ENCODE measurements at places on chromosomes 4 and X.

DNA sequence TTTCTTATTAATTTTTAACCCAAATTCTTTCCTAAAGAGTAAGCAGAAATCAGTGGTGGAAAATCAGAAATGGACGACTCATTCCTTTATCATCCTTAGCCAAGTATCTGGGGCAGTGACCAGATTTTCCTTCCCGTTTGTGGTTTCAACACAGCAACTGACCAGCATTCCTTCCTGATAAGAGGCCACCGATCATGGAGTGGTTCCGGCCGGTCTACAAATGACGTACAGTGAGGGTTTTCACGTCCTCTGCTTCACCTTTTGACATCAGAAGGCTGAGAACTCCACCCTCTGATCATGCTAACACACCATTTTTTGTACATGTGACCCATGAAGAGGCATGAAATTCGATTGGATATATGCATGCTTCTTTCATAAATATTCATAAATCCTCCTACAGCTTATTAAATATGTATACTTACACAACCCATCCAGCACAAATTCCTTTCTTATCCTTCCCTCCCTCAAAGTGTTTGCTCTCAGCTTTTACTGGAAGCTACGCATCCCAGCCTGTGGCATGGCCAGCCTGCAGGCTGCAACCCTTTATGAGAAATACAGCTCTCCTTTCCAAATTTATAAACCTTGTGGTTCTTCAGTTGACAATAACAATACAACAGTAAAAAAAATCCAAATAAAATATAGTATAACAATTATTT is 173.0 kb upstream of the CASK start:
- H3K36me3 ChIP-seq: no peaks in the 10 kb centered on the region
- no peak for DNase-seq
- no peaks in the 10 kb centered on the region for H3K27me3 ChIP-seq
- H3K27ac ChIP-seq: no peak overlapping the region
- no peak overlapping the region for H3K4me3 ChIP-seq
- peaks cover 28% of the 10 kb centered on the region for H3K4me1 ChIP-seq

- no peaks in the 10 kb centered on the region for H3K36me3 ChIP-seq
- DNase-seq: no peak
- no peak overlapping the region for H3K4me3 ChIP-seq
- H3K4me1 ChIP-seq: no peaks in the 10 kb centered on the region
- H3K27me3 ChIP-seq: no peaks in the 10 kb centered on the region
These were observed 392.6 kb upstream of the INTU start for GRCh38 chr4:127239902-127240763.

GRCh38 chrX:45849261-45849862 is 648.7 kb upstream of the DIPK2B start:
- peaks cover 37% of the 10 kb centered on the region for H3K4me1 ChIP-seq
- peak; percentile 41 for DNase-seq
- peaks cover 32% of the 10 kb centered on the region for H3K36me3 ChIP-seq
- no peaks in the 10 kb centered on the region for H3K27me3 ChIP-seq
- H3K4me3 ChIP-seq: peak overlapping the region; percentile 62
- H3K27ac ChIP-seq: peak overlapping the region; percentile 75

GRCh38 chr4:140260227-140260626 is 106.2 kb upstream of the MAML3 start:
- H3K4me1 ChIP-seq: no peaks in the 10 kb centered on the region
- H3K27me3 ChIP-seq: peaks cover 10% of the 10 kb centered on the region
- H3K36me3 ChIP-seq: no peaks in the 10 kb centered on the region

DNA sequence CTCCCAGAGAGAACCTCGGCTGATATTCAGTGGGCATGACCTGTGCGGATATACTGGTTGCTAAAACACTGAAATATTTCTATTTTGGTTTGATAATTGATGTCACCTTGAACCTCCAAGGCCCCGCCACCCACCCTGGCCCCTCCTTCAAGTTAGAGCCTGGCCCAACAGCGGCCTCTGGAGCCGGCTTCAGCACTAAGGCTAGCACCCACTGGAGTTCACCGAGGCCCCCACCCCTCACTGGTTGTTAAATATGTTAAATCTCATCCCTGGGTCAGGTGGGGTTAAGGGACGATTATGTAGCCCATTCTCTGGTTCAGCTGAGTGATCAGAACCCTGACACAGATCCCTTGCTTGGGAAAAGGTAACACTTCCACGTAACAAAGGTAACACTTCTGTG is 24.3 kb downstream of the SEL1L3 start:
- no peak overlapping the region for H3K27ac ChIP-seq
- H3K36me3 ChIP-seq: no peaks in the 10 kb centered on the region
- H3K27me3 ChIP-seq: no peaks in the 10 kb centered on the region
- H3K4me3 ChIP-seq: no peak overlapping the region
- no peaks in the 10 kb centered on the region for H3K4me1 ChIP-seq

GRCh38 chr4:124932447-124932846 is 219.9 kb upstream of the ANKRD50 start:
- H3K27me3 ChIP-seq: no peaks in the 10 kb centered on the region
- H3K36me3 ChIP-seq: no peaks in the 10 kb centered on the region
- no peaks in the 10 kb centered on the region for H3K4me1 ChIP-seq
- H3K4me3 ChIP-seq: no peak overlapping the region
- H3K27ac ChIP-seq: no peak overlapping the region

GRCh38 chr4:5822619-5823018 is 70.3 kb downstream of the CRMP1 start:
- H3K36me3 ChIP-seq: no peaks in the 10 kb centered on the region
- no peak overlapping the region for H3K4me3 ChIP-seq
- no peak for DNase-seq
- H3K4me1 ChIP-seq: no peaks in the 10 kb centered on the region
- no peak overlapping the region for H3K27ac ChIP-seq

DNA sequence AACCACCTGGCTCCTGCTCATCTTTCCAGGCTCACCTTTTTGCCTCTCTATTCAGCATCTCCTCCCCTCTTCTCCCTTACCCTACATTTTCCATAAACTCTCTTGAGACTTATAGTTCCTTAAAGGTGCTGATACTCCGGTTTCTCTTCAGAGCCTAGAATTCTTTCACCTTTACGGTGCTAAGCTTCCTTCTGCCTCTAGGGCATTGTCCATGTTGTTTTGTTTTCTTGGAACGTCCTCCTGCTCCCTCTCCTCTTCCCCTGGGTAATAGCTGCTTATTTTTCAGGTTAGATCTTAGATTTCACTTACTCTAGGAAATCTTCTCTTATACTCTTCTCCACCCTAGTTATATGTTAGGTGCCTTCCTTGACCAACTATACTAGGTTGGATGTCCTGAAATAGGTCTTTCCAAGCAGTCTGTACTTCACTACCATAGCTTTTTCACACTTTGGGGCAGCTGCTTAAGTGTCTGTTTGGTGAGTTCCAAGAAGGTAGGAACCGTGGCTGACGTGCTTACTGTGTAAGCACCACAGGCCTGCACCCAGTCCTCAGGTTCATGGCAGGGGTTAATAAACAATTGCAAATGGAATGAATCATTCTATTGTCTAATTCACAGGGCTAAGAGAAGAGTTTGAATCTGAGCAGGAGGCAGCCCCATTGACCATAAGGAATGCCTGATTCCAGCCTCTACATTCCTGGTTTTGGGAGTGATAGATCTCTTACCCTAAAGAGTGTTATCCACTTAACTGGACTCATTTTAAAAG is 227.5 kb downstream of the MGST2 start:
- H3K4me3 ChIP-seq: no peak overlapping the region
- no peaks in the 10 kb centered on the region for H3K4me1 ChIP-seq
- no peaks in the 10 kb centered on the region for H3K27me3 ChIP-seq
- no peak for DNase-seq

GRCh38 chr4:27145597-27145996 is 285.0 kb downstream of the STIM2 start:
- H3K36me3 ChIP-seq: no peaks in the 10 kb centered on the region
- H3K4me1 ChIP-seq: no peaks in the 10 kb centered on the region
- no peak overlapping the region for H3K27ac ChIP-seq
- H3K27me3 ChIP-seq: no peaks in the 10 kb centered on the region
- DNase-seq: no peak
- H3K4me3 ChIP-seq: no peak overlapping the region

DNA sequence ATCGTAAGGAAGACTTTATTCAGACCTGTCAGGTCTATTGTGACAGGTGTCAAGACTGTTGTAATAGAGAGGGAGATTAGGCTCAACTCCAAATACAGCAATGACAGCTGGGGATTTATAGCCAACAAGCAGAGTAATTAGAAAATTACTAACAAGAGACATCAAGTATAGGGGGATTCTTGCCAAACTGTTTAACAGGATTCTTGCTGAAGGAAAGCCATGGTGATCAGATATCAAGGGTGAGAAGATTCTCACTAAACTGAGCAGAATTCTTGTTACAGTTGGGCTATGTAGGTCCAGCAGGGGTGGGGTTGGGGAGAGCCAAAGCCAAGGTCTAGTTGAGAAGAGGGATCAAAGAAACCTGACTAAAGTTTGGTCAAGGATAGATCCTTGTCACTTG is 461.0 kb upstream of the GALNT7 start:
- H3K27me3 ChIP-seq: no peaks in the 10 kb centered on the region
- no peak for DNase-seq
- no peak overlapping the region for H3K27ac ChIP-seq
- H3K4me3 ChIP-seq: no peak overlapping the region

- no peak overlapping the region for H3K4me3 ChIP-seq
- H3K36me3 ChIP-seq: no peaks in the 10 kb centered on the region
- no peak overlapping the region for H3K27ac ChIP-seq
- no peak for DNase-seq
- no peaks in the 10 kb centered on the region for H3K27me3 ChIP-seq
These were observed 2.2 kb downstream of the UGT2B7 start for GRCh38 chr4:69098470-69098869.

DNA sequence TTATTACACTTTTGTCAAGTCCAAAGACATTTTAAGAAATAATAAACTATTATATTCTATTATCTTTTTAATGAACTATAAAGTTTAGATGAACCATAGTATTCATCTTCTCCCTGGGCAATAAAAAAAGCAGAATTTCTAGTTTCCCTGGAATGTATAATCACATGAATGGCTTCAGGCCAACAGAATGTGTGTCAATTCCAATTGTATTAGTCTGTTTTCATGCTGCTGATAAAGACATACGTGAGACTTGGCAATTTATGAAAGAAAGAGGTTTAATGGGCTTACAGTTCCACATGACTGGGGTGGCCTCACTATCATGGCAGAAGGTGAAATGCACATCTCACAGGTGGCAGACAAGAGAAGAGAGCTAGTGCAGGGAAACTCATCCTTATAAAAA is 70.7 kb upstream of the ANXA10 start:
- no peak overlapping the region for H3K27ac ChIP-seq
- no peaks in the 10 kb centered on the region for H3K4me1 ChIP-seq
- no peaks in the 10 kb centered on the region for H3K27me3 ChIP-seq
- H3K4me3 ChIP-seq: no peak overlapping the region
- H3K36me3 ChIP-seq: no peaks in the 10 kb centered on the region

- no peak for DNase-seq
- no peaks in the 10 kb centered on the region for H3K27me3 ChIP-seq
- H3K27ac ChIP-seq: no peak overlapping the region
These were observed 99.9 kb upstream of the RAPGEF2 start for GRCh38 chr4:159002950-159003349.

- H3K27me3 ChIP-seq: no peaks in the 10 kb centered on the region
- H3K36me3 ChIP-seq: no peaks in the 10 kb centered on the region
- no peak overlapping the region for H3K27ac ChIP-seq
- no peak overlapping the region for H3K4me3 ChIP-seq
- no peak for DNase-seq
These were observed 175.4 kb upstream of the TENM3 start for GRCh38 chr4:182067828-182068227.

DNA sequence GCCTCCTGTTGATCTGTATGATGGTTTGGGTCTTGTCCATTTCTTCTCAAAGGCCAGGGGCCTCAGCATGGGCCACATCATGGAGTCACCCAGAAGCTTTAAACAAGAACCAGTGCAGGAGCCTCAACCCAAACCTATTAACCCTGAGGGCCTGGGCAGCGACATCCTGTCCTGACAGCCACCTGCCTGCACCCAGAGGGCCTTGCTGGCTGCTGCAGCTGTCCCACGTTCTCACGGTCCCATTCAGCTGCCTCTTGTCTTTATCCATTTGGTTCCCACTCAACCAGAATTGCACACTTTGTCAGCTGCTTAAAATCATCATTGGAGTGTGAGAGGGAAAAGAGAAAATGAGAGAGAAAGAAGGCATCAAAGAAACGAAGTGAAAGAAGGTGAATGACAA is 21.6 kb downstream of the C4orf50 start:
- no peak overlapping the region for H3K27ac ChIP-seq
- DNase-seq: no peak
- H3K4me3 ChIP-seq: no peak overlapping the region
- H3K4me1 ChIP-seq: no peaks in the 10 kb centered on the region
- no peaks in the 10 kb centered on the region for H3K27me3 ChIP-seq

GRCh38 chr4:16457944-16458343 is 231.7 kb upstream of the TAPT1 start:
- no peaks in the 10 kb centered on the region for H3K36me3 ChIP-seq
- DNase-seq: no peak
- H3K27me3 ChIP-seq: peaks cover 5% of the 10 kb centered on the region
- no peaks in the 10 kb centered on the region for H3K4me1 ChIP-seq

- peaks cover 40% of the 10 kb centered on the region for H3K36me3 ChIP-seq
- H3K4me3 ChIP-seq: no peak overlapping the region
- no peak for DNase-seq
- H3K4me1 ChIP-seq: no peaks in the 10 kb centered on the region
- H3K27ac ChIP-seq: no peak overlapping the region
- no peaks in the 10 kb centered on the region for H3K27me3 ChIP-seq
These were observed 243.8 kb downstream of the RAPGEF2 start for GRCh38 chr4:159346681-159347080.

DNA sequence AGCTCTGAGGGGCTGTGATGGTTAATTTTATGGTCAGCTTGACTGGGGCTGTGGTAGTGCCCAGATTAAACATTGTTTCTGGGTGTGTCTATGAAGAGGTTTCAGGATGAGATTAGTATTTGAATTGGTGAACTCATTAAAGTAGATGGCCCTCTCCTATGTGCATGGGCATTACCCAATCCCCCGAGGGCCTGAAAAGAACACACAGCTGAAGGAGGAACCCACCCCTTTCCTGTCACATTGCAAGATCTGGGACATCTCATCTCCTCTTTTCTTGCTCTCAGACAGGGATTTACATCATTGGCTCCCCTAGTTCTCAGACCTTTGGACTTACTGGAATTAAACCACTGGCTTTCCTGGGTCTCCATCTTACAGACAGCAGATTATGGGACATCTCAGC is 29.4 kb upstream of the NDP start:
- DNase-seq: no peak
- no peaks in the 10 kb centered on the region for H3K36me3 ChIP-seq
- no peaks in the 10 kb centered on the region for H3K27me3 ChIP-seq
- H3K4me1 ChIP-seq: no peaks in the 10 kb centered on the region
- H3K4me3 ChIP-seq: no peak overlapping the region
- H3K27ac ChIP-seq: no peak overlapping the region

- DNase-seq: no peak
- no peak overlapping the region for H3K4me3 ChIP-seq
- H3K4me1 ChIP-seq: no peaks in the 10 kb centered on the region
- no peaks in the 10 kb centered on the region for H3K27me3 ChIP-seq
These were observed 186.6 kb downstream of the SOX3 start for GRCh38 chrX:140318296-140318695.

DNA sequence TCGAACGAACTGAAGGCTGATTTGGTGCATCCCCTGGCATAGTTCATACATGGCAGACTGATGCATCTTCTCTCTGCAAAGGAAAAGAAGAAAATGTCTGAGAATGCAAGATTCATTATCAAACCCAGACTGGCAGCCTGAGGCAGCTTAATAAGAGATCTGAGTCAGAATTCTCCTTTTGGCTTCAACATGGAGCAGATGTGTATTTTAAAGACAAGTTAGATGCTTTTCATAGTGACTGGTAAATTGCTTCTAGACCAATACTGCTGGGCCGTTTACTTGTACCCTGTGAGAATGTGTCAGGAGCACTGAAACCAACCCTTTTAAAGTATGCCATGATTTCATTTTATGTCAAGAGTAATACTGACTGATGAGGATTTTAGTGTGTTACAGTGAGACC is 322.0 kb downstream of the NR3C2 start:
- no peaks in the 10 kb centered on the region for H3K4me1 ChIP-seq
- H3K27ac ChIP-seq: no peak overlapping the region
- no peak for DNase-seq
- H3K36me3 ChIP-seq: no peaks in the 10 kb centered on the region
- no peaks in the 10 kb centered on the region for H3K27me3 ChIP-seq
